ENCODE measurements at places on chromosomes 5 and 9.

- no peak for DNase-seq
Observed at GRCh38 chr5:53183880-53184279, 74.3 kb upstream of the MOCS2 start.

GRCh38 chr9:83698976-83699585 is 8.7 kb downstream of the UBQLN1 start:
- no peak for DNase-seq

GRCh38 chr9:136686794-136687711 is at the start of gene AGPAT2:
Gene AGPAT2, minus strand, starts transcription at chr9:136687457. Its CDS starts 100 bp downstream, at chr9:136687357.
- DNase-seq, result peak; percentile 99

DNA sequence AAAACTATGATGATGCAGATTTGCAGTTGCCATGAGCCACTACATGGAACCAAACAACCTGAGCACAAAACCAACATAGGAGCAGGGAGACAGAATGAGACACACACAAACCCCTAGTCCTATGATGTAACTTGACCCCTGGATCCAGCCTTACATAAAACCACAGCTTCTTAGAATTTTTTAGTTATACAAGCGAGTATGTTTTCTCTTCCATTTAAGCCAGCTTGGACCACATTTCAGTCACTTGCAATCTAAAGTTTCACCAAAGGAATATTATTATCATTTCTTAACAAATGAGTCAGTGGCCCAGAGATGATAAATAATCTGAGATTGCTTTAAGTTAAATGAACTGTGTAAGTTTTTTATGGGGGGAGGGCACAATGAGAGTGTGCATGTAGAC is 6.8 kb downstream of the SPOCK1 start:
- no peak for DNase-seq

DNA sequence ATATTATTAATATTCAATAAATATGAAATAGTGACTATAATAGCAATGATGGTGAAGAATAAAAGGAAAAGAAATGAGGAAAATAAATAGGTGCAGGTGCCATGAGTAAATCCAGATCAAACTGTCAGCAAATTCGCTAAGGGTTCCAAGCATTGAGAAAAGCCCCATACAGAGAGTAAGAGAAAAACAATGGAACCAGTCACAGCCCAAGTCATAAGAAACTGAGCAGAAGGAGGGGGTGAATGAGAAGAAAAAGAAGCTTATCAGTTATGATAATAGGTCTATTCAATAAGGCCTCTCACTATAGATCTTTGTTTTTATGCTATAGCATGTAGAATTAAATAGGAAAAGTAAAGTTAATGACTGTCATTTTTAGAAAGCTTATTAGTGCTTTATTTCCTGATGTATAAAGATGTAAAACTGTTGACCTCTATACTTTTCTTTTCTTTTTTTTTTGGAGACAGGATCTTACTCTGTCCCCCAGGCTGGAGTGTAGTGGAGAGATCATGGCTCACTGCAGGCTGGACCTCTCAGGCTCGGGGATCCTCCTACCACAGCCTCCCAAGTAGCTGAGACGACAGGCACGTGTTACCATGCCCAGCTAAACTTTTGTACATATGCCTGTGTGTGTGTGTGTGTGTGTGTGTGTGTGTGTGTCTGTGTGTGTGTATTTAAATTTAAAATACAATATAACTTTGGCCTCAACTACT is 72.4 kb downstream of the FYB1 start:
- no peak for DNase-seq

DNA sequence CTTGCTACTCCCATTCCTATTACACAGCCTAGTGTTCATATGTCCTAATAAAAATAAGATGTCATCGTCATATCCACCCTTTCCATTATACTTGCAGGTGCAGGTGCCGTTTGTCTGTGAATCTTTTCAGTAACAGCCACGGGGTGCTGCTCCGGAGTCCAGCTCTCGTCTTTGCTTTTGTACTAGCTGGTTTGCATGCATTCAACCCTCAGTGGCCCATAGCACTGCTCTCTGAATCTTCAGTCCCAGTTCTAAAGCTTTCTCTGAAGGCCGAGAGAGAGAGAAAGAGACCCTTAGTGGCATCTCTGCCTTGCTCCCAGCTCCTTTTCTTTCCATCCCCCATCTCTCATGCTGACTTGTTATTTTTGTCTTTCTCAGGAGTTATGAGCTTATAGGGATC is 468.5 kb downstream of the TMEM232 start:
- DNase-seq, result no peak

- DNase-seq, result peak; percentile 10
Observed at GRCh38 chr5:167049043-167049663, 1242.3 kb upstream of the WWC1 start.

GRCh38 chr5:106797996-106798395 is 872.7 kb downstream of the EFNA5 start:
- DNase-seq, result no peak

DNA sequence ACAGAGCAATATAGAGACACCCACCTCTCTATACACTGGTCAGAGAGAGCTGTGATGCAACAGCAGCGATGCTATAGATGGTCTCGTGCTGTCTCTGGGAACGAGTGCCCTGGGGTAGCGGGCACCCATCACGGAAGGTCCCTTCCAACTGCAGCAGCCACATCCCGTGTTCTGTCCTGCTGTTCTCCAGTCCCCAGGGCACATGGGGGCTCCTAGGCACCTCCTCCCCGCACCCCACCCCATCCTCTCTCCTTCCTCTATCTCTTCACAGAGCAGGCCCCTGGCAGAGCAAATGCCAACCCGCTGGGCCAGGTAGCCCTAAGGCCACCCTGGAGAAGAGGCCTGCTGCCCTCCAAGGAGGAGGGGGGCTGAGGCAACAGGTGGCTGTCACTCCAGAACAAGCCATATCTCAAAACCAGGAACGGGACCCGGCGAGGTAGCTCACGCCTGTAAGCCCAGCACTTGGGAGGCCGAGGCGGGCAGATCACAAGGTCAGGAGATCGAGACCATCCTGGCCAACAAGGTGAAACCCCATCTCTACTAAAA is 8.2 kb downstream of the FIBCD1 start:
- no peak for DNase-seq

- DNase-seq, result no peak
Observed at GRCh38 chr5:57559110-57559635, 76.6 kb upstream of the ACTBL2 start.

DNA sequence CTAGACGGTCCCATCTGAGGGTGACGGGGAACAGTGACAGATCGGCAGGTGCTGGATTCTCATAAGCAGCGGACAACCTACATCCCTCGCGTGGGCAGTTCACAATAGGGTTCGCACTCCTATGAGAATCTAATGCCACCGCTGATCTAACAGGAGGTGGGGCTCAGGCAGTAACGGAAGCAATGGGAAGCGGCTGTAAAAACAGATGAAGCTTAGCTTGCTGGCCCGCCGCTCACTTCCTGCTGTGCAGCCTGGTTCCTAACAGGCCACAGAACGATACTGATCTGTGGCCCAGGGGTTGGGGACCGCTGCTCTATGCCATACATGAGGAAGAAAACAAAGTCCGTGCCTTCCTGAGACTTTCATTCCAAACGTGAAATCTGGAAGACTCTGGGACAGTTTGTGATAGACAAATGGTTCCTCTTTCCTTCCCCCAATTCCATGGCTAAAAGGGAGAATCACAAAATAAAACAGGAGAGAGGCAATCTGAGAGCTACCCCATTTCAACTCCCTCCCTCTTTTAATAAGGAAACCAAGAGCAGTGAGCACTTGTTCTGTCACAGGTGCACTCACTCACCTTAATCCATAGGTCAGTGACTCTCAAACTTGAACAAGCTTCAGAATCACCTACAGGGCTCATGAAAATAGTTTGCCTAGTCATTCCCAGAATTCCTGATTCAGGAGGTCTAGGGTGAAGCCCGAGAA is 12.1 kb downstream of the PDCL start:
- DNase-seq, result no peak

DNA sequence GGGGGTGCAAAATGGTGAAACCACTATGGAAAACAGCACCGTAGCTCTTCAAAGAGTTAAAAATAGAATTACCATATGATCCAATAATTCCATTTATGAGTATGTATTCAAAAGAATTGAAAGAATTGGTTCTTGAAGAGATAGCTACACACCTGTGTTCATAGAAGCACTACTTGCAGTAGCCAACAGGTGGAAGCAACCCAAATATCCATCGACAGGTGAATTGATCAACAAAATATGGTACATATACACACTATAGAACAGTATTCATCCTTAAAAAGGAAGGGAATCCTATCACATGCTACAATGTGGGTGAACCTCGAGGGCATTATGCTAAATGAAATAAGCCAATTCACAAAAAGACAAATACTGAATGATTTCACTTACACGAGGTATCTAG is 85.7 kb upstream of the VCAN start:
- DNase-seq, result no peak

DNA sequence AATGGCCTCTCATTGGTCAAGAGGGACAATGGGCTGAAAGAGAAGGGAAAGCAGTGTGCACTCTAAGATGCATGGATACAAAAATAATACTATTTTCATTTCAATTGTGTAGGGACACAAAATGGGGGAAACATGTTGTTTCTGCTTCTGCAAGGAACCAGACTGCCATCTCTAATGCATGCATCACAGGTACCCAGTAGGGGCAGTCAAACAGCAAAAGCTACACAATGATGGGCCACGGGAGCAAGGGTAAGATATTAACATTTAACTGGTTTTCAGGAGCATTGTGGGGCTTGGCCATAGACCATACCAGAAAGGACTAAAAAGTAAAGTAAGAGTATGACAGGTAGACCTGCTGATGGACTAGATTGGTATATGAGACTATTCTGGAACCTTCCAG is 535.8 kb downstream of the SPATA31D1 start:
- no peak for DNase-seq

GRCh38 chr5:57783693-57784092 is 301.1 kb upstream of the ACTBL2 start:
- DNase-seq, result no peak

GRCh38 chr9:6439051-6439703 is 26.2 kb downstream of the UHRF2 start:
- DNase-seq, result no peak

GRCh38 chr9:128456613-128457061 is 831 bp downstream of the ODF2 start:
- peak; percentile 96 for DNase-seq

DNA sequence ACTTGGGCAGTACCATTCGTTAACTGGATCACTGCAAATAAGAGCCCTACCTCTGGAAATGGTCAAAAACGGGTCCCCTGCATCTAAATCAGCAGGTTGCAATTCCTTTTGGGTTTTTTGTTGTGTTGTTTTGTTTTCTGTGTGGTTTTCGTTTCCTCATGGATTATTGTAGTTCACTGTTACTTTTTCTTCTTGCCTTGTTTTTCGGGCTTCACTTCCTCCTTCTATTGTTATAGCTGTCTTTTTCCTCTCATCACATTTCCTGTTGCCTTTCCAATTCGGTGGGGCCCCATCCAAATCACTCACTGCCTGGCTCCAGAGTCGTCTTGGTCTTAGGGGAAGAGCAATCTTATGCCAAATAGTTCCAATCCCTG is 8.7 kb upstream of the SSBP2 start:
- no peak for DNase-seq

GRCh38 chr9:137784046-137784445 is 93.5 kb upstream of the CACNA1B start:
- DNase-seq, result no peak

DNA sequence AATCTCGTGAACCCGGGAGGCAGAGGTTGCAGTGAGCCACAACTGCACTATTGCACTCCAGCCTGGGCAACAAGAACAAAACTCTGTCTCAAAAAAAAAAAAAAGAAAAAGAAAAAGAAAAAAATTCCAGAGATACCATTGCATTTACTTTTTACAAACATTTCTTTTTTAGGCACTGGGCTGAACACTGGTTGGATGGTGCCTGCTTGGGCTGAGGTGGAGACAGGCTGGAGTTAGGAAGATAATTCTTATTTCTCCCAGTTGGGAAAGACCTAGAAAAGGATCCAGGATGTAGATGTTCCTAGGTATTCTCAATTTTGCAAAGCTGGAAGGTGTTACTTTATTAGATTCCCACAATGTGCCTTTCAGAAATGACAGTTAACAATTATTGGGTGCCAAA is 49.9 kb upstream of the JMY start:
- no peak for DNase-seq

DNA sequence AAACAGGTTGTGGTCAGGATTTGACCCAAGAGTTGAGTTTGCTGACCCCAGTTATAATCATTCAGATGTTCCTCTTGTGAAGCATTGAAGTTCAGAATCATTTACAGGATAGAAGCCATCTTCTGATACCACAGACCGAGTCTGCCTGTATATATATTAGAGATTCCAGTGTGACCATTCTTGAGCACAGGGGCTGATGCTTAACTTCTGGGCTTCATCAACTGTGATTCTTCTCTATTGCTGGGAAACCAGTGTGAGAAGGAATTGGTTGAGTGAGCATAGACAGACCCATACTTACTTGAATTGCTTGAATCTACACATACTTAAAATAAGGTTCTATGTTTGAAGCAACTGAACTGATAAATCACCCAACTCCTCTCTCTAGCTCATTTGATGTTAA is 27.9 kb upstream of the PCAT7 start:
- no peak for DNase-seq

DNA sequence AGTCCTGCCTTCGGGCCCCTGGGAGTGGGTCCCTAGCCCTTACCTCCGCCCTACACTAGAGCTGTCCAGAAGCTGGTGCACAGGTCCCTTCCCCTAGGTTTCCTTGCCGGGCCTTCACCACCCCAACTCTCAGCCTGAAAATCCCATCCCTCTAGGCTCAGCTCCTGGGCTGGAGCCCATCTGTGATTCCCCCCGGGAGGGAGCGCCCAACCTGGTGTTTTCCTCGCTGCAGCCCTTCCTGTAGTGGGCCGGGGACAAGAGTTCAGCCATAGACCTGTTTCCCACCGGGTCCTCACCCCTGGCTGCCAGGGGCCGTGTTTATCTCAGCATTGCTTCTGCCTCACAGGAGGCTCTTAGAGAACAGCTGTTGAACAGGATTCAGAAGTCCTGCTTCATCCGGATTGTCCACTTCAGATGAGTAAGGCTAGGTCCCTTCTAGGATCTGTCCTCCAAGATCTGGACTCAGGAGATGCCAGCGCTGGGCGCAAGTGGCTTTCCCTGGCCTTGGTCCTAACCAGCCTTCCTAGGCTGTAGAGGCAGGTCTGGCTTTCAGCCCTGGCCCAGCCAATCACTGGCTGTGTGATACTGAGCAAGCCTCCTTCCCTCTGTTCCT is 965 bp downstream of the GLIPR2 start:
- peak; percentile 31 for DNase-seq

GRCh38 chr9:74172874-74173273 is 324.3 kb upstream of the RORB start:
- DNase-seq, result peak; percentile 12

DNA sequence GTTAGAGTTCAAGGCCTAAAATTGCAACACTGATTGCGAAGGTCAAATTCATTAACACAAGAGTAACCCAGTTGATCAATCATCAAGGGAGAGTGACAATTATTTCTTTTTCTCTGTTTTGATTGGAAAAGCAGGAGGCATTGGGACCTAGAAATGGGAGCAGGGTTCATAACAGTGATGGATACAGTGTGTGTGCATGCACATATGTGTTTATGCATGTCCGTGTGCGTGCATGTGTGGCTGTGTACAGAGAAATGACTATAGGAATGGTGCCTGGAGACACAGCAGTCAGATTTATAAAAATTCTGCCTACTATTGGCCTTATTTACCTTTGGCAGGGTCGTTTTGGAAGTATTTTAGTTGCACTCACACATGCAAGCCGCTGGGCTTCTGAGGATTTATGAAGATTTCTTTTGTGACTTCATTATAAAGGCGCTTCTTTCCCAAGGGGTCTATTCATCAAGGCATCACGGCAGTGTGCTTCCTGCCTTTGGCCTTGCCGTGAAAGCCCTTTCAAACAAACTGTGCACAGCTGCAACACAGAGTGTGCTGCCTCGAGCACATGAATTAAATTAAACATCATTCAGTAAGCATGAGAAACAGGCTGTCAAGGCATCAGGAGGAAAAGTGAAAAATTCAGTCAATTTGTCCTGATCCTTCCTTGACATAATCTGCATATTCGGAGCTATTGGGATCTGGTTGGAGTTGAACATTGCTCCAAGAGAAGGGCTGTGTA is 122.8 kb upstream of the PUM3 start:
- DNase-seq, result no peak

All from GM20000 (cell line).